ENCODE measurements at places on chromosomes 12 and 14.

GRCh38 chr12:114954511-114955055 lies 270.6 kb upstream of the TBX3 start:
- DNase-seq = no peak

GRCh38 chr12:77842430-77842829 lies 11.7 kb downstream of the NAV3 start:
- DNase-seq = no peak

DNA sequence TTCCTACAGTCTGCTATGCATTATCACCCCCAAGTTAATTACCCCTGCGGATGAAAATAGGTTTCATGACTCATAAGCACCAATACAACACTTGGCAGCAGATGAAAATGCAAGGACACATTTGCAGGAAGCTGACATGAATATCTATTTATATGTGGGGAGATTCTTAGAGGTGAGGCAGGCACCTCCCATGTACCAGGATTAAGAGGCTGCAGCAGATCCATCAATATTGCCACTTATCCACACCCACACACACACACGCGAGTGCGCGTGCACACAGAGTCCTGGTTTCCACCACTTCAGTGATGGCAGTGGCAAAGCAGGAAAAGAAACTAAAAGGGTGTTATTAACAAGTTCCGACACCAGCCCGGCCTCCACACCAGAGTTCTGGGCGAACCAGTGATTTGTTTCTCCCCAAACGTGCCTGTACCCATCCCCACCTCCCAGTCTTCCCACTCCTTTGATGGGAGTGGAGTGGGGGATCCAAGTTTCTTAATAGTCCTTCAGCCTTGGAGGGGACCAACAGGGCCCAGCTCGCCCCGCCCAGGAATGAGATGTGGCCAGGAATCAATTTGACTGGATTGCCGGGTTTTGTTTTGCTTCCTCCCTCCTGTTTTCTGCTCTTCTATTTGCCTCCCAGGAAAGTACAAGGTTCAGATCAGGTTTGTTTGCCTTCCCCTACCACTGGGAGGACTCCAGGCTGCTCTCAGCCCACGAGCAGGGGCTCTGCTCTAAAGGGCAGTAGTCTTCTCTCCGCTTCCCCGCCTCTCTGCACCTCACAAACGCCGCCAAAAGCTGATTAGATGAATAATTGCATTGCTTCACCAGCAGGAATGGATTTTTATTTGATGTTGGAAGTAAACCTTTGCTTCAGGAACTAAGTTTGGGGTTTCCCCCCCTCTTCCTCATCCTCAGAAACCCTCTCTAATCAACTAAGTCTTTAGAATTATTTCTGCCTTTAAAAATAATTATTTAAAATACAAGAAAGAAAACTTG lies 5.2 kb downstream of the IRF2BPL start:
- no peak for DNase-seq

GRCh38 chr12:27627123-27627852 lies 69.0 kb upstream of the REP15 start:
- no peak for DNase-seq

DNA sequence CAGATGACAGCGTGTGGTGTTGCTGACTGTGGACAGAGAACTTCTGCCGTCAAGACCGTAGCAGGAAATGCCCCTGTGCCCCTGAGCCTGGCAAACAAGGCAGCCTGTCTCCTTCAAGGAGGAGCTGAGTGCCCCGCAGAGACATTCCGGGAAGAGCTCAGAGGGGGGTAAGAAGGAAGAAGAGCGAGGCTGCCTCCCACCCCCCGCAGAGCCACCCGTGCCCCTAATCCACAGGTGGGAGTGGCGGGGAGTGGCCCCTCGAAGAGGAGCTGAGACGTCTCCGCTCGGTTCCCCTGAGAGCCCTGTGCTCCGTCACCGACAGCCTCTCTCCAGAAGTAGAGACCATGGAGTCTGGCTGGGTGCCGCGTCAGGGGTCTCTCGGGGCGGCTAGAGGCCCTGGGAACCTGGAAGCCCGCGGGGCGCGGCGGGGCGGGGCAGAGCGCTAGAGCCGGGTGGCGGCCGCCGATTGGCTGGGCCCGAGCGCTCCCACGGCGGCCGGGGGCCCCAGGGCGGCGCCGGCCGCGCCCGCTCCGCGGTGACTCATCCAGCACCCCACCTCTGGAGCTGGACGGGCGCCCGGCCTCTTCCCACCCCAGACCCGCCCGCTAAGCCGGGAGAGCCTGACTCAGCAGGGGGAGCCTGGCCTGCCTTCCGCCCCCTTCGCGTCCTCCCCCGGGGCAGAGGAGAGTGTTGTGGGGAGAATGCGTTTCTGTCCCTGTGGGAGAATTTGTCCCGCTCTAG lies 25.2 kb upstream of the KRT78 start:
- DNase-seq = peak; percentile 48

- no peak for DNase-seq
Measured at GRCh38 chr12:95326445-95326844, 108.8 kb downstream of the VEZT start.

- DNase-seq = no peak
Measured at GRCh38 chr12:102234599-102234998, 37.0 kb upstream of the PMCH start.

DNA sequence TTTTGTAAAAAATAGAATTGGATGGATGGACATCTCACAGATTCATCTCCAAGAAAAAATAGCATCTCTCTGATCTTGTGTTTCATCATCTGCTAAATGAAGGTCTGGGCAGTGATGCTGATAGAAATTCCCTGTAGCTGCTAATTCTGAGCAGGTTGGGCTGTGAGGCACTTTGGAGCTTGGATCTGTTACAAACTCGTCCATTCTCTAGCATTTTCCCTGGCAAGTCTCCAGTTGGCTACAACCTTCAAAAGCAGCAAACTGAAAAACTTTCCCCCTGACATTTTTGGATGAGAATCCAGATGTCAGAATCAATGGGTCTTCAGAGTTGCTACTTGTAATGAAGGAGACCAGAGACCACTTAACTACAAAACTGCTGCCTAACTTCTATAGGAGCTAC lies 72.7 kb downstream of the TPH2 start:
- DNase-seq = no peak

- no peak for DNase-seq
Measured at GRCh38 chr14:82412545-82412944, 878.9 kb upstream of the SEL1L start.

- no peak for DNase-seq
Measured at GRCh38 chr14:88798156-88798555, 5.4 kb upstream of the EML5 start.

DNA sequence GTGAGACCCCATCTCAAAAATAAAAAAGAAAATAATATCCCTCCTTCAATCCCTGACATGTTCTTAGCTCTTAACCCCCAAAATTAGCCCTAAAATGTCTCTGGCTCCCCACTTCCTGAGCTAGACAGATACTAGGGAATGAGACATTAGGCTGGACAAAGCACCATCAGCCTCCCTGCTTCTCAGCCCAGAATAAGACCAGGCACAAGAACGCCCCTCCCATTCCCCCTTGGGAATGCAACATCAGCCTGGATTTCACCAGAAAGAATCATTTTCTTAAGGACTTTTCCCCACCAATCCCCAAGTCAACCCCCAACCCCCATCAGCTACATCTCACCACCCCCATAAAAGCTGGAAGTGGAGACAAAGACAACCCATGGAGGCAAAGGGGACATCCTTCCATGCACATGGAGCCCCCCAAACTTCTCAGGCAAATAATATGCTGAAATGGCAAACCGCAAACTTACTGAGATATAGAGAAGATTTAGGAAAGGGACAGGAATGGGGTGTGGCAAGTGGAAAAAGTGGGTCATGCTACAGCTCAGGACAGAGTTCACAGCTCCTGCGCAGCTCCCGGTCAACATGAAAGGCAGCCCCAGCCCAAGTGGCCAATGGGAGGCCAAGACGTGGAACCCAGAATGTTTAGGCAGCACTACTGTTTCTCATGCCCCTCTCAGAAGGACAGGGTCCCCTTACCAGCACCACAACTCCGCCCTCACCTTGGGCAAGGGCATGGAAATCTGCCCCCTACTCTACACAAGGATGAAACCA lies 2.7 kb downstream of the CHD4 start:
- DNase-seq = no peak

- no peak for DNase-seq
Measured at GRCh38 chr12:46470975-46471374, 98.4 kb upstream of the SLC38A2 start.

DNA sequence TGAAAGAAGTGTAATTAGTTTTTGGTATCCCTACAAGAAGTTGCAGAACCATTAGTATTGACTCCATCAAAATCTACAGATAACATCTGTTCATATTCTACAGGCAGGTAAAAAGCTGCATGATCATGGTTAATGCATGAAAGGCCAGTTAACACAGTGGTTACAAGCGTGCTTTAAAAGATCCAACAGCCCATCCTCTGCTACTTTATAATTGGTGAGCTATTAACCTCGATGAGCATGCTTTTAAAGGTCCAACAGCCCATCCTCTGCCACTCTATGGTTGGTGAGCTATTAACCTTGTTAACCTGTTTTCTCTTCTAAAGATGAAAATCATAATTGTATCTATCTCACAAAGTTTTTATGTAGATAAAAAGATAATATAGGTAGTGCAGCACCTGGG lies 289.3 kb downstream of the DUSP6 start:
- no peak for DNase-seq

GRCh38 chr12:67202011-67202677 lies 67.0 kb upstream of the CAND1 start:
- DNase-seq = no peak

- no peak for DNase-seq
Measured at GRCh38 chr12:42099433-42099832, 45.2 kb downstream of the GXYLT1 start.

DNA sequence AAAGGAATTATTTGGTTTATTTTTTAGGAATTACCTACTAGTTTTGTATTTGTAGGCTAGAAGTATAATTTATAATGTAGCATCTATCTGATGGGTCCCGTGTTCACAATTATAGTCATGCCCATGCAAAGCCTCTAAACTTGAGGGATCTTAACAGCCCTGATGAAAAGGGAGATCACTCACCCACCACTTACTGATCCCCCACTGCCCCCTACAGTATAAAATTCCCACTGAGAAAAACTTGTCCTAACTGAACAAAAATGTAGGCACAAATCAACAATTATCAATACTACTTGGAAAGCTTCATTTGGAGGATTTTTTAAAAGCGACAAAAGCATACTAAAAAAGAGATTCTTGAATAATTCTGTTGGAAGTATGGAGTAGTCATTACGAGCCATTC lies 21.0 kb downstream of the WIF1 start:
- DNase-seq = no peak

DNA sequence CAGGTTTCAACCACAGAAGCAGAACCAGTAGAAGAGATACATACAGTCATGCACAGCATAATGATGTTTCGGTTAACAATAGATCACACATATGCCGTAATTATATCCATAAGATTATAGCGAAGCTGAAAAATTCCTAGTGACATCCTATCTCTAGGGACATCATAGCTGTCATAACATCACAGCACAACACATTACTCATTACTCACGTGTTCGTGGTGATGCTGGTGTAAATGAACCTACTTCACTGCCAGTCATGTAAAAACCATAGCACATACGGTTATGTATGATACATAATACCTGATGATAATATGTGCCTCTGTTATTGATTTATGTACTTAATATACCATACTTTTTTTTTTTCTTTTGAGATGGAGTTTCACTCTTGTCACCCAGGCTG lies 44.7 kb downstream of the KLRG1 start:
- DNase-seq = no peak

GRCh38 chr14:30077946-30078345 lies 150.3 kb upstream of the PRKD1 start:
- no peak for DNase-seq

DNA sequence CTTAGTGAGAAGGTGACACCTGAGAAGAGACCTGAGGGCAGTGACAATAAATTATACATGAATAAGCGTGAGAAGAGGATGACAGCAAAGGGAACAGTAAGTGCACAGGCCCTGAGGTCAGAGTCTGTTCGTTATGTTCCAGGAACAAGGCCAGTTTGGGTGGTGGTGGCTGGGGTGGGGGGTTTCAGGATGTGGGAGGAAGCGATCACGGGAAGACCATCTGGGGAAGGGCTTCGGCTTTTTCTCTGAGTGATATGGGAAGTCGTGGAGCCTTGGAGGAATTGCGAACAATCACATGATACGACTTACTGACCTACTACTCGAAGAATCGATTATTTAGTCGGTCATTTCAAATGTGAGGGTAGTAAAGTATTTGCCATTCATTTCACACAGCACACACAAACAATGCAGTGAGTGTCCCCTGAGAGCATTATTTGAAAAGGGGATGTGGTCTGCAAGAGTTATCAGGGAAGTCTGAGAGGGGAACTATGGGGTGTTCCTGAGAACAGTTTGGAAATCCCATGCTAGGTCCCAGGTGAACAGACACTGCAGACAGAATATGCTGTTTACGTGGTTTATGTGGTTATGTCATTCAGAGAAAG lies 94.7 kb downstream of the SLC38A1 start:
- DNase-seq = no peak

DNA sequence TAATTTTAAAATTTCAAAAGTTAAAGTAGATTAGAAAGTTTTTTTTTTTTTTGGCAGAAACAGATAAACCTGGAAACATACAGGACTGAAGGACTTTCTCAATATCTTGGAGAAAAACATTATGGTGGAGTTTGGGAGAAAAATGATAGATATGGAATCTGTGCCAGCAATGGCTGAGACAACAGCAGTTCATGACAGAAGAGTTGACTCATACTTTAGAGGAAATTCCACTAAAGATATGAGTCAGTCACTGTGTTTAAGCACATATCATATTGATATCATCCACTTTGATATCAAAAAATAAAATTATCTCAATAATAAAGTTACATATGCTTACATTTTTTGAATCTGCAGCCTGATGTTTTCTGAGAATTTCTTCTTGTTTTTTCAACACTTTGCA lies 193.9 kb upstream of the OR4E1 start:
- DNase-seq = no peak

DNA sequence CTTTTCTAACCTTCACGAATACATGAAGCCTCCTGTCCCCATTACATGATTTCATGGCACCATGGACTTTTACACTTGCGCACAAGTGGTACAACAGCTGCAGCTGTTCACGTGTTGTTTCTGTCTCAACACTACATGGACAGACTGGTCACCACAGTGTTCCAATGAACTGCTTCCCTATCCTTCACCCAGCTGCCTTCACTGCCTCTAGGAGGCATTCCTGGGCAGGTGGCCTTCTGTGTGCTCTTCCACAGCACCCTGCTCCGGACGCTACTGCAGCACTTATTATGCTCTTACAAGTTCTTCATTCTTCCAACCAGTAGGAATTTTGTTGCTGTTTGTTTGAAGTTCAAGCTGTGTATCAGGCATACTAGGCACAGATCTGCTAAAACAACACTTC lies 1.5 kb downstream of the MTERF2 start:
- no peak for DNase-seq

GRCh38 chr12:93387780-93388179 lies 10.1 kb downstream of the NUDT4 start:
- no peak for DNase-seq

GRCh38 chr12:52965337-52965731 lies 16.4 kb downstream of the KRT18 start:
- no peak for DNase-seq

- DNase-seq = no peak
Measured at GRCh38 chr12:10623131-10623530, 9.7 kb upstream of the MAGOHB start.

GRCh38 chr12:71636704-71637115 lies 26.9 kb downstream of the ZFC3H1 start:
- no peak for DNase-seq

GRCh38 chr12:15543347-15543746 lies 221.0 kb downstream of the PTPRO start:
- no peak for DNase-seq

GRCh38 chr14:61280092-61280525 lies 1.0 kb downstream of the TMEM30B start:
- no peak for DNase-seq

All from stimulated activated CD8-positive, alpha-beta memory T cell treated with anti-CD3 and anti-CD28 coated beads, Interleukin-2, amount 100 ng/mL, for 1 hour (primary cell).